T1000 (cell line): ENCODE measurements at places on chromosomes 3 and 15.

- DNase-seq: no peak
These were observed 18.8 kb downstream of the PLA2G4F start for GRCh38 chr15:42137461-42138261.

GRCh38 chr3:149000206-149000745 lies 8.9 kb downstream of the GYG1 start:
- no peak for DNase-seq

DNA sequence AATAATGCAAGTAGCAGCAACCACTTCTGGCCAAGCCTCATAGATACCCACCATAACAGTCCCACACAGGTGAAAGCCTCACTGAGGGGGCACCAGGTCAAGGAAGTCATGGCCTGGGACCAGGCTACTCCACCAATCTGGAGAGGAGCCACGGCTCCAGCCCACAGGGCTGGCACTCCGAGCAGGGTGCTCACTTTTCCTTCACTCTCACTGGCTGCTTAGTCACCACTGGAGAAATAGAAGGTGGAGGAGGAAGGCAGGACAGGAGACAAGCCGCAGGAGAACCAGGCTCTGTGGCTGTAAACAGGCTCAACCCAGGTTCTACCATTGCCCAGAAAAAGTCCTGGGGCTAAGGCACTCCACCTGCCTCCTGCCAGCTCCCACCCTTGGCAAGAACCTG lies 1.2 kb downstream of the USP19 start:
- DNase-seq: no peak

GRCh38 chr3:178671377-178671776 lies 135.1 kb downstream of the KCNMB2 start:
- no peak for DNase-seq
